Amniotic stem cell (primary cell): ENCODE measurements at places on chromosomes 12 and 14.

DNA sequence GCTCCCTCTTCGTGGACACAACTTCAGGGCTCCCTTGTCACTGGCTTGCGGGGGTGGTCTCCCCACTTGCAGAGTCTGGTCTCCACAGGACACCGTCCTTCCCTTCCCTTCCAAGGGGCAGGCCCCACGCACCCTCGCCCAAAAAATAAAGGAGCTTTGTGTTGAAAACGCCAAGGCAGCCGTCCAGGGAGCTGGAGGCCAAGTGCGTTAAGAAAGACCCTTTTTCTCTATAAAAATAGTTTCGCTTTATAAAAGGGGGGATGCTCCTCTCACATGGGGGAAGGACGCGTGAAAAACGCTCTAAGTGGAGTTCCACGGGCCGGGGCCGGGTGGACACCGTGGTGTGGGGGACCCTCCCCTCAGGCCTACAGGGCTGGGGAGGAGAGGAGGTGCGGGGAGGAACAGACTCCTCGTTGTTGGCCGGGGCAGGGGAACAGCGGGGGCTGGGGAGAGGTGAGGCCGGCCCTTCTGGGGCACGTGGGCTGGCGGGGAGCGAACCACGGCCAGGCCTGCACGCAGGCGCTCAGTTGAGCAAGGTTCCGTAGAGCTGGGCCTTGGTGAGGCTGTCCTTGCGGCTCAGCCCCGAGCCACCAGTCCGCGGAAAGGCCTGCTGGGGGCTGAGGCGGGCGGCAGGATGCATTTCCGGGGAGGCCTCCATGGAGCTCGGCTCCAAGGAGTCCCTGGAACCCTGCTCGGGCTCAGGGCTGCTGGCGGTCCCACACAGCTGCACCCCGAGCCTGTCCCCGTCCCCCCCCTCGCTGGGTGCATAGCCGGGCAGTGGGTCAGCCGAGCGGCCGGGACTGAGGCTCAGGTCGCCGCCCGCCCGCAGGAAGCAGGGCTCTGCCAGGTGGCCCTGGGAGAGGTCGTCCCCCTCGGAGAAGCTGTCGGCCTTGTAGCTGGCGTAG, 49.5 kb downstream of the BEGAIN start:
- no peak for DNase-seq

GRCh38 chr12:52796839-52797528, 1.1 kb upstream of the KRT3 start:
- DNase-seq: no peak

DNA sequence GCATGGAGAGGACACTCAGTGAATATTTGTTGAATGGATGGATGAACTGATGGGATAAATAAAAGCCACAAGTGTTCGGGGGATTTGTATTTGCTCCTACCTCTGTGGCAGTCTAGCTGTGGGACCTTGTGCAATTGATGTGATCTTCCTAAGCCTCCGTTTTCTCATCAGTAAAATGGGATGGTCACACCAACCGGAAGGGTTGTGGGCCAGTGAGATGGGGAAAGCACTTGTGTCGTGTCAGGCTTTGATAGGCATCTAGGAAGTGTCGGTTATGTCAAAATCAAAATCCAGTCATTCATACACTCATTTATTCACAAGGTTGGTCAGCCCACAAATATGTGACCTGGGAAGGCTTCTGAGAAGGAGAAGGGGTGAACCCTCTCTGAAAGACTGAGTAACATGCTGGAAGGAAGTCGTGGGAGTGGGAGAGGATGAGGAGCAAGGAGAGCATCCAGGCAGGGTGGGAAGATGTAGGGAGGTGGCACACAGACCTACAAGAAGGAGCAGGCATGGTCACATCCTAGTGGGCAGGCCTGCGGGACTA, 7.8 kb upstream of the SERPINA9 start:
- no peak for DNase-seq

- DNase-seq: no peak
Observed at GRCh38 chr12:119036878-119037825, 55.8 kb downstream of the SRRM4 start.

DNA sequence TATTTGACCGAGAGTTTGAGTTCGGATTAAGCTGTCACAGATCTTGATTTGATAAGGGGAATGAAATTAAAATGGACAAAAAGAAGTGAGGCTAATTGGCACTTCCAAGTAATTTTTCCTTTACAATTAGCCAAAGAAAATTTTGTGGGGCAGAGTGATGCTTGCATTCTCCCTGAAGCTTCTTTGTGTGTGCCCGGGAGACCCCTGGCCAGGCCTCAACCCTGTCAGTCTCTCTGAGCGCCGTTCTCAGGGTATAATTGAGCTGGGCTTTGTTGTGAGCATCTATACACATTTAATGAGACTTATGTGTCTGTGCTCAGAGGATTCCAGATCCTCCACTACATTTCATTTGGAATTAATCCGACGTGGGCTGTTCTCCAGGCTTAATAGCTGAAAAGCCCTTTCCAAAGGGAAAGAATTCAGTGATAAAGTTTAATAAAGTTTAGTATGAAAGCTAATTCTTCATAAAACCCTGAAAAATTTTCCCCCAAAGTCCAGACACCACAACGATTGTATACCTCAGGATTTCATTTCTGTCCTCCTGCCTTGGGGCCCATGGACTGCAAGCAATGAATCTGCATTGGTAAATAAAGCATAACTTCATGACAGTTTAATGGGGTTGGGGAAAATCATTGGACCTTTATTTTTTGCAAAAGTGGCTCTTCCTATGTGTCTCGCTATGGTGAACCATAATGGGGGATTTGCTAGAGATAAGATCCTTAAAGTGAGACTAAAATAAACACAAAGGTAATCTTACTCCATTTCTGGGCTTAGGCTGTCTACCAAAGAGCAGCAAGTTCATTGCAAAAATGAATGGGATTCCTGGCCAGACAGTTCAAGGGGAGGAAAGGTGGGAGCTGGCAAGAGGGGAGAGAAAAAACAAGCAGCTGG, 292.6 kb downstream of the C12orf75 start:
- DNase-seq: no peak

DNA sequence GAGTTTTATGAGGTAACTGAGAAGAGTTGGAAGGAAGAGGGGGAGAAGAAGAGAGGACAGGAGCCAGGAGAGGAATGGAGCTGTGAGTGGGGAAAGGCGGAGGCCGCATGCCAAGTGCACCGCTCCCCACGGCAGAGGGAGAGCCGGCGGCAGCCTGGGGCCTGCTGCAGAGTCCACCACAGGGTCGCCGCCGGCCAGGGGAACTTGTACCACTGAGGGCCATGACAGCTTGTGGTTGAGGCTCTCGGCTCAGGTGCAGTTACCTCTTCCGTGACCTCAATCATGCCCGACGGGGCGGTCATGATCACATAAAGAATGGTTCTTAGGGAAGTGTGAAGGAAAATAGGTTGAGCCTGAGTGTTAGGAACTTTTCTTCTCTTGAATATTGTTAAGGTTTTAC, 325.0 kb downstream of the SNAPC1 start:
- DNase-seq: no peak
